NCI-H460 (cell line): ENCODE measurements at places on chromosomes 5 and 9.

GRCh38 chr5:115460472-115460871, 84.1 kb downstream of the FEM1C start:
- peak; percentile 26 for DNase-seq

- DNase-seq = peak; percentile 58
Observed at GRCh38 chr9:91424403-91425176, 958 bp upstream of the NFIL3 start.

DNA sequence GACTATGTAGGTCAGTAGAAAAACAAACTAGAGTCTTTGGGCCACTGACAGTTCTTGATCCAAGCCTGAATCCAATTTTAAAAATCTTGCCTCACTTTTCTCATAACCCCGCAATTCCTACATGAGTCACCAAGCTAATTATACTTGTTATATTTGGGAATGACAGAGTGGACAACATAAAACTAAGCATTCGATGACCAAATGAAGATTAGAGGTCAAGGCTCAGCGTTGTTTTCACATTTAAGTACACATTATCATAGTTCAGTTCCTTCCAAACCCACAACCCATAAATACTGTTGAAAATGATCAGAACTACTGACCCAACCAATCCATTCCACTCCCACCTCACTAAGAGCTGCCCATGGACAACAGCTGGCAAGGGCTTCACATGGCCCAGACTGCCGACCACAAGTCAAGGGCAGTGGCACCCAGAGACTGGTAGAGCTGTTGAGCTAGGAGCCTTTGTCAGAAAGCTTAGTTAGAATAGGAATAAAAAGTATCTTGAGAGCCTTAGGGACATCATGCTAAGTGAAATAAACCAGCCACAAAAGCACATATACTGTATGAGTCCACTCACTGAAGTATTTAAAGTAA, 64.2 kb downstream of the MYO10 start:
- no peak for DNase-seq

GRCh38 chr5:72956324-72957140, 691 bp downstream of the FCHO2 start:
- peak; percentile 28 for DNase-seq

DNA sequence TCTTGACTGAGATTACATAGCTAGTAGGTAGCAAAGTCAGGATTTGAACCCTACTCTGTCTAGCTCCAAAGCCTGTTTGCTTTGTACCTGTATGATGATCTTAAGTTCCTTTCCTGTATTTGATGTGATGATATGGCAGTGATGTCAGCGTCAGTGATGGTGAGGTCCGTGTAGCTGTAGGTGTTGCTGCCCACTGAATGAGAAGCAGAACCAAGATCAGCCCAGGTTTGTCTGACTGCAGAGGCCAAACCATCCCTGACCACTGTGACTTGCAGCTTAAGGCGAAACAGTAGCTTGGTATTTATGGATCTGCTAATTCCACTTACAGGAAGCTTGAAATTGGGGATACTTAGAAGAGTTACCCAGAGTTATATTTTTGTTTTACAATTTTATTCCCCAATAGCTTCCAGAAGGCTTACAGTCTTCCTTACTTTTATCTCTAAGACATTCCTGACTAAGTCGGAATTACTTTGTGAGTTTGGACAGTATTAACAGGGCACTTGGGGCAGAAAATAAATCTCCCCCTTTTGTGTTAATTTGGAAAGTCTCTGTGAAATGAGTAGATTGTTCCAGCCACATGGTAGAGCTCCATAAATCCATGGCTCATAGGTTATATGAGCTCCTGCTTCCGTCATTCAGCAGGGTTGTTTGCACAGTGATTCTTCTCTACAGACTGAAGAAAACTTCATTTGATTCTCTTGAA, 273.4 kb downstream of the NR3C1 start:
- DNase-seq = no peak

DNA sequence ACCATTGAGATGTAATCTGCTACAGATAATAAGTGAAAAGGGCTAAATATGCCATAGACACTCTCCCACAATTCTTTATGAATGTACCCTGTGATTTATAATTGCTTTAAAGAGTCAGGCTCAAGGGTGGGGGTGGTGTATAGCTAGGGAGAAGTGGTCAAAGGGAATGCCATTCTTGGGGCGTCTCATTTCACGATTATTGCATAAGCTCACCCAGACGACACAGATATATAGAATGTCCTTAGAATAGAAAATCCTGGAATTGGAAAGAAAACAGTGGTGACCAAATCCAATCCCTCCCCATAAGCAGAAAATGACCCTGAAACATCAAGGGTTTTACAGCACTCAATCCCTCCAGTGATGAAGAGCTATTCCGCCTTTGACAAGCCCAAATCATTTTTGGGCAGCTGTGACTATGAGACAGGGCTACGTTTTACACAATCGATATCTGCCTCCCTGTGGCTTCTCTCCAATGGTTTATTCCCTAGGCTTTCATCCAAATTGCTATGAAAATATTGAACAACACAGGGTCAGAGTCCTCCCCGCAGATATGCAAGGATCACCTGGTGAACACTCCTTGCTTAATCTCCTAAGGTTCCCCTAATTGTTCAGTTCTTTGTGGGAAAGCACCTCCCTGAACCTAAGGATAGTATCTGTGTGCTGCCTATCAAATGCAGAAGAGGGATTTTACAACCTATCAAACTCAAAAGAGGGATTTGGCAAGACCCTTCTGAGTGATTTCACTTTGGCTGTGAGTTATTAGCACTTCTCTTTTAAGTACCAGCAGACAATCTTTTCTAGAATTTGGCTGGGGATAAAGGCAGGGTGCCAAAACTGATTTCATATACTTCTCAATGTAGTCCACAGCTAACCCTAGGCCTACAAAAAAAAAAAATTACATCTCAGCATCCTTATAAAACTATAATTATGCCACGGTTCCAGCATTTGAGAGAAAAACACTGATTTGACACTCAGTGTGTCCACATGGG, 144.9 kb upstream of the CDH6 start:
- no peak for DNase-seq

GRCh38 chr5:72817076-72817481, 618 bp downstream of the TNPO1 start:
- DNase-seq = no peak

GRCh38 chr9:90142580-90142979, 500.0 kb downstream of the DIRAS2 start:
- peak; percentile 62 for DNase-seq

GRCh38 chr9:131227959-131228460, 48.3 kb downstream of the FAM78A start:
- no peak for DNase-seq

DNA sequence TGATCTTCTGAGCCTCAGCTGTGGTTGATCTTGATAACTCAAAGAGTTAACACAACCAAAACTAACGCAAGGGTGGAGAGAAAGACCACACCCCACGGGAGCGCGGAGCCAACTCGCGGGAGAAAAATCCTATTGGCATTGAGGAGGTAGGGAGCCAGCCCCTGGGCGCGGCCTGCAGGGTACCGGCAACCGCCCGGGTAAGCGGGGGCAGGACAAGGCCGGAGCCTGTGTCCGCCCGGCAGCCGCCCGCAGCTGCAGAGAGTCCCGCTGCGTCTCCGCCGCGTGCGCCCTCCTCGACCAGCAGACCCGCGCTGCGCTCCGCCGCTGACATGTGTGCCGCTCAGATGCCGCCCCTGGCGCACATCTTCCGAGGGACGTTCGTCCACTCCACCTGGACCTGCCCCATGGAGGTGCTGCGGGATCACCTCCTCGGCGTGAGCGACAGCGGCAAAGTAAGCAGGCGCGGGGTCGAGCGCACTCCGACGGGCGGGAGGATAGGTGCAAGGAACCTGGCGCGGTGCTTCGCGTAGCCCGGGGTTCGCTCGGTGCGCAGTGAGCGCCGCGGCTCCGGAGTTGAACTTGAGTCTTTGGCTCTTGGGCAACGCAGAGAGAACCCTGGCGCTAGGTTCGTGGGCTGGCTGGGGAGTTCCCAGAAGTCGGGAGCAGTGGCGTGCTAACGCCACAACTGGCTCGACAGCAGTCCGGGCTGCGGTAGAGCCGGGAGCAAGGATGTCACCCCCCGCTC, at the start of gene GDA:
Gene GDA (plus strand): TSS at position 210 of the 745 bp plus-strand sequence. CDS start 120 bp downstream, at position 330.
- DNase-seq = peak; percentile 95

GRCh38 chr5:135602882-135603721, 24.3 kb upstream of the CXCL14 start:
- no peak for DNase-seq

- peak; percentile 43 for DNase-seq
Observed at GRCh38 chr9:137240318-137240840, 708 bp upstream of the TUBB4B start.
